NCI-H2227 treated with DMSO at 0.1 percent for 48 hours (cell line): ENCODE measurements at places on chromosomes 1 and 21.

- no peak for DNase-seq
Observed at GRCh38 chr21:46351476-46352163, 27.7 kb downstream of the PCNT start.

DNA sequence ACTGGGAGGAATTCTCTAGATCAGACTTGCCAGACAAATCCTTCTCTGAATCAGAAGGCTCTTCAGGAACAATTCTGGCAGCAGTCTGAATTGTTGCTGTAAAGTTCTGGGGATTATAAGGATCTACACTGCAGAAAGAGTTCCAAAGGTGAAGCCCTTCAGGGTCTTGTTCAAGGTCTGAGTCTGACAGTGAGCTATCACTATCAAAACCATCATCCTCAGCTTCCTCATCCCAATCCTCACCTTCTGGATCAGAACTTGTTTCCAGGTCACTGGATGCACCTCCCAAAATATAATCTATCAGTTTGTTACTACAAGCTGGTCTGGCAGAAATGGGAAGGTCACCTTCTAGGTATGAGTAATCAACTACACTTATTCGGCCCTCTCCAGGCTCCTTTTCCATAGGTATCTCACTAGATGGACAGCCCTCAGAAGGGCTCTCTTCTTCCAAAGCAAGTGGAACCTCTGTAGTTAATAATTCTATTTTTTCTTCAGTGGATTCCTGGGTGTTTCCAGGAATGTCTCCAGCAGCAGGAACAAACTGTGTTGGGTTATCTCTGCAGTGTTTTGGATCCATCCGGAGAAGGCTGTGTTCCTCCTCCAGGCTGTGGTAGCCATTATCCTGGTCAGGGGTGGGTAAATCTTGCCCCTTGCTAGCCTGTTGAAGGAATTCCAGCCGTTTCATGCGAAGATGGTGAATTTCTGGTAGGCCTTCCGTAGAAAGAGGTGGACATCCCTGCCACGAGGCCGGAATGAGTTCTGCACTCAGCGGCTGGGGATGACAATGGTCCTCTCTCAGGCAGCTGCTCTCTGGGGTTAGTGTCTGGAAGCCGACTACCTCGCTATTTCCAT, 1.6 kb downstream of the PPP1R15B start:
- no peak for DNase-seq

DNA sequence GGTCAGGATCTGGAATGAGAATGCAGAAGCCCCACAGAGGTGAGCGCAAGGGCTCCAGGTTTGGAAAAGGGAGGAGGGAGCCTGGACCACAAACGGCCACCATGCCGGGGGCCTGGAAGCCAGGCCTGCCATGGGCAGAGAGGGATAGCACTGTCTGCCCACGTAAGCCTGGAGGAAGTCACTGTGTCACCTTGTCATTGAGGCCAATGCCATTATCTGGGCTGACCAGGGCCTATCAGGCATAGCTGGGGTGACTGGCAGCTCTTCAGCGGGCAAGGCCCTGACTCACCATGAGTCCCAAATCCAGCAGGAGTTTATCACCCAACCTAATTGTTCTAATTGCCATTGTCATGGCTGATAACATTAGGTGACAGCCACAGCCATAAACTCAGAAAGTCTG, 84.6 kb downstream of the MATN1 start:
- no peak for DNase-seq

GRCh38 chr1:236103646-236104218, 38.6 kb upstream of the GPR137B start:
- DNase-seq = peak; percentile 76

GRCh38 chr21:37063433-37063832, 9.4 kb downstream of the PIGP start:
- DNase-seq = no peak

- DNase-seq = no peak
Observed at GRCh38 chr1:56415258-56415657, 164.1 kb downstream of the PLPP3 start.

GRCh38 chr1:228164561-228165371, 838 bp upstream of the IBA57 start:
- DNase-seq = no peak

- DNase-seq = no peak
Observed at GRCh38 chr1:32757213-32757895, 54.8 kb upstream of the SYNC start.

DNA sequence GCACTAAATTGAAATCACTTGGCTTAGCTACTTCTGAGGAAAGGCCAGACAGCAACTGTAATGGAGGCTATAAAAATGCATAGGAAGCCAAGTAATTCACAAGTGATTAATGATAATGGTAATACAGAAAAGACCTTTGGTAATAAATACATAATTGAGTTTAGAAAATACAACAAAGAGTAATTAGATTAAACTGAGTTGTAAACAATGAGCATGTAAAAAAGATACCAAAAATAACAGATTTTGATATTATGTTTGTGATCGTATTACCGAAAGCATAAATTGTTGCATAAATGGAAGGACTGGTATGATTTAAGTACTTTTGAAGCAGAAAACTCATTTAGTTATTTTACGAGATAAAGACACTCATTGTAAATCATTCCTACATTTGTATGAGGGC, 556.7 kb upstream of the TMPRSS15 start:
- no peak for DNase-seq

DNA sequence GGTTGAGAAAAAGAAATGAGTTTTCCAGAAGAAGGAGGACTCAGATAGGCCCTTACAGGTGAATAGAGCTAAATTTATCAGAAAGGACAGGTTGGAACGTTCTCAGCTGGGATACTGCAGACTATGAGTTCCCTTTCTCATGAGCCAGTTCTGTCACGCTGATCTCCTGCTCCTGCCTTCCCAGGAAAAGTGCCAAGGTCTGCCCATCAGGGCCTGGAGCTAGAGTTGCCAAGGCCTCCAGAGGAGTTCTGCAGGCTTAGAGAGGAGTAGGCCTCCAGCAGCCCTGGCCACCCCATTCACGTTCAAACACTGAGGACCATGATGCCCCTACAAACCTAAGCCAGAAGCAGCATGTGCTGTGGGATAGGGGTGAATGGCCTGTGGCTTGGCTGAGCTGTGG, 126.8 kb upstream of the TNR start:
- DNase-seq = no peak

- no peak for DNase-seq
Observed at GRCh38 chr1:112866151-112866550, 89.8 kb downstream of the SLC16A1 start.

- DNase-seq = no peak
Observed at GRCh38 chr1:54165146-54165545, 12.3 kb upstream of the CDCP2 start.

- no peak for DNase-seq
Observed at GRCh38 chr1:228277491-228278431, 69.9 kb downstream of the OBSCN start.

GRCh38 chr1:205666372-205667166, 13.7 kb downstream of the SLC45A3 start:
- no peak for DNase-seq

GRCh38 chr1:23639460-23640095, 52.0 kb upstream of the RPL11 start:
- no peak for DNase-seq

- no peak for DNase-seq
Observed at GRCh38 chr1:211182746-211183145, 48.8 kb upstream of the KCNH1 start.

GRCh38 chr1:172339842-172340241, 80.6 kb upstream of the C1orf105 start:
- no peak for DNase-seq

DNA sequence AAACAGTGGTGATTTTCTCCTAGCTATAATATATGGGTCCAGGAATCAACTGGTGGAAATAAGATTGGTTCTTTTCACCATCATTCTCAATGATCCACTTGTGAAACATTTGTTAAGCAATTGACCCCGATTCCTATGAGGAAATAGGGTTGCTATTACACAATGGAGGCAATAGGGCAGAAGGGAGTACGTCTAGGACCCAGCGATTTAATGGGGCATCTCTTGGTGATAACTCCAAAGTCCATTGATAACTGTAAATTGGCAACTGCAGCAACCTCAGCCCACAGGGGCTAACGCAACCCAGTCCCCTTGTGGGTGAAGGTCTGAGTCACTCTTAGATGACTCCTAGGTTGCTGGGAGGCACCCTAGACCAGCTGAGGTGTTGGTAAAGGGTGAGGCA, 62.5 kb upstream of the BARHL2 start:
- DNase-seq = no peak

DNA sequence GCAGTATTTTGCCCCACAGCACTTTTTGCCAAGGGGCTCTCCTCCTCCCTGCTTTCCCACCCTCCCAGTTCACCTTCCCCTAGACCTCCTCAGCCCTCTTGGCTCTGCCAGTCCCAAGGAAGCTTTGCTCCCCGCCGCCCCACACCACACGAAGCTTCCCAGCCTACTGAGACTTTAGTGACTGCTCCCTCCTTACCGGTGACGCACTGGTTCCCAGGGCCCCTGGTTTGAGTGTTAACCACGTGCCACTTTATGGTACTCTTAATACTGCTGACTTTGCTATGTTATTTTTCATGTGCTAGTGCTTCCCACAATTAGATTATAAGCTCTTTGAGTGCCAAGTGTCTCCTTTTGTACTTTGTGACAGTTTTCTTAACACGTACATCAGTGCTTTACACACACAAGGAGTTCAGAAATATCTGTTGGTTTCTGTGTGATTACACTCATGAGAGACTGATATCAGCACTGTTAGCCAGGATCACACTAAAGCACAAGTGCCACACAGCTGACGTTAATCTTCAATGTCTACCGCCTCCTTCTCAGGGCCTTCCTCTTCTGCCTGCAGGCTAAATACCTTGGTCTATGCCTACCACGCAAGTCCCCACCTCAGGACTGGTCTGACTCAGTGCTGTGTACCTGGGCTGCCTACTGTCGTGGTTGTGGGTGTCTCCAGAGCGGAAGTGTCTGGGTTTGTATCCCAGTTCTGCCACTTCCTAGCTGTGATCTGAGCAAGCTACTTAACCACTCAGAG, 61.0 kb downstream of the DNTTIP2 start:
- no peak for DNase-seq
